ENCODE measurements at places on chromosomes 12 and 14. TPM values are rescaled to one million over a fixed set of nuclear protein-coding genes. Genes with fewer than 3 reads are reported as not detected.
A peak's percentile ranks its signal among the peaks of the same experiment; 100 is the strongest.

- peaks cover 6% of the 10 kb centered on the region for H3K4me1 ChIP-seq
- DNase-seq = no peak
- no peak overlapping the region for H3K27ac ChIP-seq
- no peak overlapping the region for H3K4me3 ChIP-seq
Observed at GRCh38 chr12:113684908-113685782, 213.5 kb upstream of the LHX5 start.

DDX24 gene
- total RNA-seq = 168 TPM

E2F7 gene
- total RNA-seq = 29.8 TPM

GRCh38 chr12:88416786-88417185, 163.5 kb downstream of the KITLG start:
- H3K36me3 ChIP-seq = no peaks in the 10 kb centered on the region
- no peaks in the 10 kb centered on the region for H3K27me3 ChIP-seq
- H3K4me1 ChIP-seq = peaks cover 10% of the 10 kb centered on the region
- DNase-seq = no peak
- H3K4me3 ChIP-seq = no peak overlapping the region

- H3K36me3 ChIP-seq = no peaks in the 10 kb centered on the region
- no peaks in the 10 kb centered on the region for H3K27me3 ChIP-seq
- H3K4me1 ChIP-seq = no peaks in the 10 kb centered on the region
- DNase-seq = no peak
- H3K27ac ChIP-seq = no peak overlapping the region
Observed at GRCh38 chr12:33514893-33515292, 75.3 kb upstream of the SYT10 start.

GRCh38 chr12:2256915-2257314, 204.1 kb downstream of the CACNA1C start:
- no peaks in the 10 kb centered on the region for H3K27me3 ChIP-seq
- no peaks in the 10 kb centered on the region for H3K4me1 ChIP-seq
- H3K36me3 ChIP-seq = peaks cover 6% of the 10 kb centered on the region
- no peak overlapping the region for H3K4me3 ChIP-seq

DNA sequence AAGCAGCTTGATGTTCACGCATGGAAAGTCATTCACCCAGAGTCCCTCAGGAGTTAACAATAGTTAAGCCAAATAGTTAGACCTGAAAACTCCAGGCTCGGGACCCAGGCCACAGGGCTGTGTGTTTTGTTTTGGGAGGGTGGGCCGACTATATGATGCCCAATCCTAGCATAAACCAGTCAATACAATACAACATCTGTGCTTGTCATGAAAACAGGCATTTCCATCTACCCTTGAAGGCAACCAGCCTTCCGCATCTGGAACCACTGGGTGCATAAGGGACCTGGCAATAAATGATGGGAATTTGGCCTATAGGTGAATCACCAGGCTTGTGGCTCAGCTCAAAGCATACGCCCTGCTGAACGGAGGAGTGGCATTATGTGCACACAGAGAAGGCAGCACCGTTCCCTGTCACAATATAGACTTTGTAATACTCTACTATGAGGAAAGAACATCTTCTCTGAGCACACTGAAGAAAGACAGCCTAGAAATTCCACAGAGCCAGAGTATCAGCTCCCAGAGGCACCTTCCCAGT, 91.0 kb upstream of the FOXN3 start:
- H3K27ac ChIP-seq = no peak overlapping the region
- peaks cover 9% of the 10 kb centered on the region for H3K36me3 ChIP-seq
- no peak for DNase-seq
- no peaks in the 10 kb centered on the region for H3K27me3 ChIP-seq
- H3K4me1 ChIP-seq = peaks cover 4% of the 10 kb centered on the region
- no peak overlapping the region for H3K4me3 ChIP-seq

DNA sequence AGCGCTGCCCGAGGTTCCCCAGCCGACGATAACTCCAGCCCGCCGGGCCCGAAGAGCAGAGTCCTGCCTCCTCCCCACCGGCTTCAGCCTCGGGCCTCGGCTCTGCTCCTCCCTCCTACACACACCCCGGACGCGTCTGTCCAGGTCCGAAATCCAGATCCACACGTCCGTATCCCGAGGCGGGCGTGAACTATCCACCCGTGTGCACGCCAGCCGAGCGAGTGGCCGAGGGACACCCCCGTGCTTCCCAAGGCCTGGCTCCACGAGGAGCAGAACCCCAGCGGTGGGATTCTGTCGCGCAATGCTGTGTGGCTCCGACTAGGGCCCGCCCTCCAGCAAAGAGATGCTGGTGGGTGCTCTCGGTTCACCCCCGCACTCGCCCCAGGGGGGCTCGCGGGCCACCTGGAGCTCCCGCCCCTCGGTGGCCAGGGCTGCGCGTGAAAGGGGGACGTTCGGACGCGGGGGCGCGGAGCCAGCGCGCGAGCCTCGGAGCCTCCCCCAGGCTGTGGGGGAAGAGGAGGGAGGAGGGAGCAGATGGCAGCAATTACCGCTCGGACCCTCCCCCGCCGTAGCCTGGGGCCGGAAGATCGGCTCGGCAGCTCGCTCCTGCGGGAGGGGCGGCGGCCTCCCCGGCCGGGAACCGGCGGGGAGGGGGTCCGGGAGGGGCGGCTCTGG, 18.9 kb upstream of the ANKRD33 start:
- H3K27me3 ChIP-seq = peaks cover 19% of the 10 kb centered on the region
- peak overlapping the region; percentile 77 for H3K4me3 ChIP-seq
- no peak overlapping the region for H3K27ac ChIP-seq
- H3K36me3 ChIP-seq = no peaks in the 10 kb centered on the region

ACRBP gene
- total RNA-seq = 2.4 TPM

DNA sequence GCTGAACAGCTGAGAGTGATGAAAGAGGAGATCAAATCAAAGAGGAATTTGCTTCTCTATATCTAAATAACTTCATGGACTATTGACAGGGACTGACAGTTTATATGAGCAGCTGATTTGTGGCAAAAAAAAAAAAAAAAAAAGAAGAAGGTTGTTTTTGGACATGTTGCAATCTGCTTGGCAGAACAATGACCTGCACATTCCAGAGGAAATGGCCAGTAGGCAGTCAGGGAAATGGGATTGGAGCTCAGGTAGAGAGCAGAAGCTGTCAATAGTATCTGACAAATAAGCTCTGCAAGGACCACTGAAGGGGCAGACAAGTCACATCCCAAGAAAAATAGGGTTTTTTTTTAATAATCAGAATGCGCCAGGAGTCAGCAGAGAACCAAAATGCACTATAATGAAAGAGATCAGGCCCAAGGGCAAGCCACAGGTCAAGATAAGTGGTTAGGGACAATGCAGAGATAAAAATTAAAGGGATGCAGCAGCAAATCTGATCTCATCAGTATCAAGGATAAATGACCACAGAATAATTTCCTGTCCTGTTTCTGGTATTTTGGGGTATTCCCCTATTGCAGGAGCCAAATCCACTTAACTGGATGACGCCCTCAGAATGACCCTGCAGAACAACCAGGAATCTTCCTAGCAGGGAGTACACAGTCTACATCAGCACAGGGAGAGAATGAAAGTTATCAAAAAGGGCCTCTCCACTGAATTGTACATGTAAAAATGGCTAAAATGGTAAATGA, 22.6 kb upstream of the DUSP16 start:
- H3K27me3 ChIP-seq = peaks cover 3% of the 10 kb centered on the region
- H3K27ac ChIP-seq = no peak overlapping the region
- DNase-seq = no peak
- H3K4me1 ChIP-seq = no peaks in the 10 kb centered on the region
- H3K4me3 ChIP-seq = no peak overlapping the region

DNA sequence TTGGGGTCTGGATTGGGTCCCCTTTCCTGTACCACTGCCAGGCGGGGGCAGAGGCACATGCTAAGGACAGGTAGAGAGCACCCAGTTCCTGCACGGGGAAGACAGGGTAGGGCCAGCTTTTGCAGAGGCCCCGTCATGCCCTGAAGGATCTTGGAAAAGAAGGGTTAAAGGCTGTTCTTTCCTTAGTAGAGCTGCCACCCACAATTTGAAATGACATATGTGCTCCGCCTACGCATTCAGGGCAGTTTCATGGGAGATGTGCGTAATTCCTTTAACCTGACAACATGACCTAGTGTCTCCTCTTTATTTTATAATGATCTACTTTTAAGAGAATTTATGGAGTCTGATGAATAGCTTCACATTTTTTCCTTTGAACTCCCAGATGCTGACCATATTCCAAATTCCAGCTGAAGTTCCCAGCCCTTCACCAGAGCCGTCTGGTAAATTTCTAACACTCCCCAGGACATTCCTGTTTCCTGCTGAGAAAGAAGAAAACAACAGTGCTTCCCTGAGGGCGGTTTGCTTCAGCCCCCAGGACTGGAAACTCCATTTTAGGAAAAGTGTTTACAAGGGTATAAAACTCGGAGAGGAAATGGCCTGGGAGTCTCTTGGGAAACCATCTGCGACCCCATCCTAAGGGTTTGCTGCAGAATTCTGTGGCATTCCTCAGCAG, 58.9 kb upstream of the PLEKHG3 start:
- no peaks in the 10 kb centered on the region for H3K36me3 ChIP-seq
- H3K27ac ChIP-seq = peak overlapping the region; percentile 13
- no peak overlapping the region for H3K4me3 ChIP-seq
- H3K4me1 ChIP-seq = peaks cover 21% of the 10 kb centered on the region
- no peak for DNase-seq
- H3K27me3 ChIP-seq = peaks cover 3% of the 10 kb centered on the region

GRCh38 chr12:19539836-19540235, 100.5 kb downstream of the AEBP2 start:
- no peak overlapping the region for H3K4me3 ChIP-seq
- H3K27ac ChIP-seq = no peak overlapping the region
- H3K4me1 ChIP-seq = no peaks in the 10 kb centered on the region
- H3K27me3 ChIP-seq = no peaks in the 10 kb centered on the region
- no peak for DNase-seq
- peaks cover 9% of the 10 kb centered on the region for H3K36me3 ChIP-seq

GRCh38 chr14:96573473-96574100, 71.4 kb downstream of the PAPOLA start:
- no peak overlapping the region for H3K27ac ChIP-seq
- H3K4me3 ChIP-seq = no peak overlapping the region
- peaks cover 10% of the 10 kb centered on the region for H3K4me1 ChIP-seq

TMEM233 gene
- total RNA-seq = not detected

DNA sequence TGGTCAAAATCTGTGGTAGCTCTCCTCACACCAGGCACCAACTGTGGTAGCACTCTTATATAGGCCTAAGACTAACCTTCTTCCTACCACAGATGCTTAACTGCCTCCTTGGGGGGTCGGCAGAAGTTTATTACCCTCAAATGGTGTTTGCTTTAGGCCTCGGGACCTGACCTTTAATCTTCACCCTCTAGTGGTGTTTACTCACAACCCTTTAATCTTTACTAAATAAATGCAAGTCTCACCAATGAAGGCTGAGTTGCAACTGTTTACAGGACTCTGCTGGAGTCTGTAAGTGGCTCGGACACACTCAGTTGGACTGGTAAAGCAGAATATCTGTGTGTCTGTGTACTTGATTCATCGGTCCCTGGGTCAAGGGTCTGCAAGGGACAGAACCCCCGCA, 29.4 kb downstream of the CCER1 start:
- no peak for DNase-seq
- no peak overlapping the region for H3K27ac ChIP-seq
- no peaks in the 10 kb centered on the region for H3K27me3 ChIP-seq

FAM222A gene
- 12.5 TPM for total RNA-seq

KRT84 gene
- total RNA-seq = not detected

NRL gene
- 1.2 TPM for total RNA-seq

B4GALNT3 gene
- total RNA-seq = 2.6 TPM

CPNE6 gene
- not detected for total RNA-seq

- H3K4me3 ChIP-seq = no peak overlapping the region
- H3K4me1 ChIP-seq = no peaks in the 10 kb centered on the region
- no peak for DNase-seq
- no peaks in the 10 kb centered on the region for H3K27me3 ChIP-seq
- peaks cover 3% of the 10 kb centered on the region for H3K36me3 ChIP-seq
Observed at GRCh38 chr12:120879102-120879501, 25.1 kb downstream of the SPPL3 start.

GRCh38 chr14:59333668-59334067, 131.5 kb downstream of the GPR135 start:
- H3K27ac ChIP-seq = no peak overlapping the region
- no peaks in the 10 kb centered on the region for H3K27me3 ChIP-seq
- no peak for DNase-seq
- H3K36me3 ChIP-seq = peaks cover 12% of the 10 kb centered on the region
- H3K4me3 ChIP-seq = no peak overlapping the region

DNA sequence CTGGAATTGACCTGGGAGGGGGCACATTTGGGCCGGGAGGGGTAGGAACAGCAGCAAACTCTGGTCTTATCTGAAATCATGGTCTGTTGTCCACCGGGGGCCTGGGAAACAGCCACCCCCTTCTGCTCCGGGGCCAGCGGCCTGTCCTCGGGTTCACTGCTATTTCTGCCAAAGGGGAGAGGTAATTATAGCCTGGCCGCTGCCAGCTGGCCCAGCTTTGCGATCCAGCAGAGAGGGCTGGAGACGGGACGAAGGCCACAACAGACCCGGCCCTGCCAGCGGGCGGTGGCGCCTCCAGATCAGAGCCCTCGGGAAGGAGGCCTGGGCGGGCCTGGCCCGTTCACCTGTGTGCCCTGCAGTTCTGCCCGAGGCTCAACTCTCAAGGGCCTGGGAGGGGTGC, at the start of gene C14orf180:
C14orf180 (plus strand) TSS at position 258 of the 400 bp plus-strand sequence. CDS start 6,667 bp downstream, outside the sequence.
- DNase-seq = no peak
- no peak within 1 kb of the TSS for H3K27ac ChIP-seq
- H3K4me3 ChIP-seq = no peak within 1 kb of the TSS
- H3K4me1 ChIP-seq = peaks cover 14% of the 10 kb centered on the region
- H3K36me3 ChIP-seq = no peaks in the 10 kb centered on the region

ZC2HC1C gene
- 1.9 TPM for total RNA-seq

GRCh38 chr14:68386950-68387779, 405.7 kb downstream of the ZFP36L1 start:
- no peak for DNase-seq
- H3K36me3 ChIP-seq = no peaks in the 10 kb centered on the region
- peaks cover 66% of the 10 kb centered on the region for H3K4me1 ChIP-seq
- no peak overlapping the region for H3K27ac ChIP-seq
- H3K27me3 ChIP-seq = no peaks in the 10 kb centered on the region

DNA sequence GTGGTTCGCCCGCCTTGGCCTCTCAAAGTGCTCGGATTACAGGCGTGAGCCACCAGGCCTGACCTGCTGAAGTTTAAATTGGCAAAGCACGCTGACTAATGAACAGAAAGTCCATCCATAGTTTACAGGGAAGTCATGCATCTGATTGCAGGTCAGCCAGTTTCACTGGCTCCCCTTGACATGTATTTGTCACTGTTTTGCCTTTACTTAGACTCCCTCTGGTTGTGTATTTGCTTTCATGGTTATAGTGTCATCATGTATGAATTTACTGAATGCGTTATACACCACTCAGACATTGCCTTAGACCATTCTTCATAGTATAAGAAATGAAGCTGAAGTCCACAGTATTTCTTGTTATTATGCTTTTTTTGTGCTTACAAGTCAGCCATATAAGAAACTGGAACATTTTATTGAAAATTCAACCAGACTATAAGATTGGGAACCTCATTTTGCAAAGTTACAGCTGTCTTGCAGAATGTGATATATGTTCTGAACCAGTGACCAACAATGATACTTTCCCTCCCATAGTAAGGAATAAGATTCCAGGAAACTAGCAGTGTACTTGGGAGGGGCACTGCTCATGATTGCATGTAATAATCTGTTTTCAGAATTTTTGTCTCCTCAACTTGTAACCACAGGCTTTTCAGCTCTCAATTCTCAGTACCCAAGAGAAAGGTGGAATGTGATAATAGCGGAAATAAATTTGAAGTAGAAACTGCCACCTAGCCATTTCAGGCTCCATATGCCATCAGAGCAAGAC, 51.9 kb upstream of the ATF7IP start:
- no peak overlapping the region for H3K4me3 ChIP-seq
- H3K36me3 ChIP-seq = no peaks in the 10 kb centered on the region
- no peaks in the 10 kb centered on the region for H3K27me3 ChIP-seq
- DNase-seq = no peak

ZNF891 gene
- 3.9 TPM for total RNA-seq
